ENCODE measurements at places on chromosomes 12 and 14.

- H3K4me3 ChIP-seq = no peak overlapping the region
- no peaks in the 10 kb centered on the region for H3K4me1 ChIP-seq
- DNase-seq = no peak
Measured at GRCh38 chr12:55736780-55737580, 5.9 kb upstream of the GDF11 start.

- H3K4me3 ChIP-seq = no peak overlapping the region
- no peaks in the 10 kb centered on the region for H3K27me3 ChIP-seq
- no peaks in the 10 kb centered on the region for H3K4me1 ChIP-seq
Measured at GRCh38 chr12:106918746-106919145, 37.0 kb upstream of the TMEM263 start.

GRCh38 chr14:64849940-64850339, 29.8 kb downstream of the SPTB start:
- H3K27me3 ChIP-seq = no peaks in the 10 kb centered on the region
- no peak overlapping the region for H3K27ac ChIP-seq
- H3K4me3 ChIP-seq = no peak overlapping the region
- no peak for DNase-seq

GRCh38 chr14:64465831-64466554, 694 bp downstream of the AKAP5 start:
- H3K4me3 ChIP-seq = peak overlapping the region; percentile 61
- no peaks in the 10 kb centered on the region for H3K4me1 ChIP-seq
- H3K27me3 ChIP-seq = no peaks in the 10 kb centered on the region
- peak overlapping the region; percentile 55 for H3K27ac ChIP-seq
- DNase-seq = no peak

- no peak overlapping the region for H3K27ac ChIP-seq
- no peak overlapping the region for H3K4me3 ChIP-seq
- H3K36me3 ChIP-seq = no peaks in the 10 kb centered on the region
- no peak for DNase-seq
Measured at GRCh38 chr12:75208856-75209811, 505 bp downstream of the KCNC2 start.

DNA sequence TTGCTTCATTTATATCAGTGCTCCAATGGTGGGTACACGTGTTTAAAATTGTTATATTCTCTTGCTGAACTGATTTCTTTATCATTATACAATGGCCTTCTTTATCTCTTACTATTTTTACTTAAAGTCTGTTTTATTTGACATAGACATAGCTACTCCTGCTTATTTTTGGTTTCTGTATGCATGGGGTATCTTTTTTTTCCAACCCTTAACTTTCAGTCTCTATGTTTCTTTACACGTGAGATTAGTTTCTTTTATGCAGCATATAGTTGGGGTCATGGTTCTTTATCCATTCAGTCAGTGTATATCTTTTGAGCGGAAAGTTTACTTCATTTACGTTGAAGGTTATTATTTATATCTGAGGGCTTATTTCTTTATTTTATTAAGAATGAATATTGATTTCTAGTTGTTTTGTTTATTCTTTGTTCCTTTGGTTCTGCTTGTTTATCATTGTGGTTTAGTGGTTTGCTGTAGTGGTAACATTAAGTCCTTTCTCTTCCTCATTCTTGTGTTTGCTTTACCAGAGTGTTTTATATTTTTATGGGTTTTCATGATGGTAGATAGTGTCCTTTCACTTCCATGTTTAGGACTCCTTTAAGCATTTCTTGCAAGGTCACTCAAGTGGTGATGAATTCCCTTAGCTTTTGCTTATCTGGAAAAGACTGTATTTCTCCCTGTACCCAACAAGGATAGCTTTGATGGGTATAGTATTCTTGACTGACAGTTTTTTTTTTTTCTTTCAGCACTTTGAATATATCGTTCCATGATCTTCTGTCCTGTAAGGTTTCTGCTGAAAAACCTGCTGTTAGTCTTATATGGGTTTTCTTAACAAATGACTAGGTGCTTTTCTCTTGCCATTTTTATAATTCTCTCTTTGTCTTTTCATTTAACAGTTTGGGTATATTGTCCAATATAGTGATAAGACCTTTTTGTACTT, 38.3 kb upstream of the FAR2 start:
- H3K36me3 ChIP-seq = no peaks in the 10 kb centered on the region
- H3K27me3 ChIP-seq = no peaks in the 10 kb centered on the region
- H3K4me3 ChIP-seq = no peak overlapping the region
- no peak for DNase-seq

- H3K36me3 ChIP-seq = no peaks in the 10 kb centered on the region
- no peaks in the 10 kb centered on the region for H3K4me1 ChIP-seq
- H3K27ac ChIP-seq = no peak overlapping the region
Measured at GRCh38 chr12:76552343-76552938, 7.1 kb downstream of the OSBPL8 start.

Data from right atrium auricular region (tissue), 2 donors.